ENCODE measurements at places on chromosomes 12 and 14.

DNA sequence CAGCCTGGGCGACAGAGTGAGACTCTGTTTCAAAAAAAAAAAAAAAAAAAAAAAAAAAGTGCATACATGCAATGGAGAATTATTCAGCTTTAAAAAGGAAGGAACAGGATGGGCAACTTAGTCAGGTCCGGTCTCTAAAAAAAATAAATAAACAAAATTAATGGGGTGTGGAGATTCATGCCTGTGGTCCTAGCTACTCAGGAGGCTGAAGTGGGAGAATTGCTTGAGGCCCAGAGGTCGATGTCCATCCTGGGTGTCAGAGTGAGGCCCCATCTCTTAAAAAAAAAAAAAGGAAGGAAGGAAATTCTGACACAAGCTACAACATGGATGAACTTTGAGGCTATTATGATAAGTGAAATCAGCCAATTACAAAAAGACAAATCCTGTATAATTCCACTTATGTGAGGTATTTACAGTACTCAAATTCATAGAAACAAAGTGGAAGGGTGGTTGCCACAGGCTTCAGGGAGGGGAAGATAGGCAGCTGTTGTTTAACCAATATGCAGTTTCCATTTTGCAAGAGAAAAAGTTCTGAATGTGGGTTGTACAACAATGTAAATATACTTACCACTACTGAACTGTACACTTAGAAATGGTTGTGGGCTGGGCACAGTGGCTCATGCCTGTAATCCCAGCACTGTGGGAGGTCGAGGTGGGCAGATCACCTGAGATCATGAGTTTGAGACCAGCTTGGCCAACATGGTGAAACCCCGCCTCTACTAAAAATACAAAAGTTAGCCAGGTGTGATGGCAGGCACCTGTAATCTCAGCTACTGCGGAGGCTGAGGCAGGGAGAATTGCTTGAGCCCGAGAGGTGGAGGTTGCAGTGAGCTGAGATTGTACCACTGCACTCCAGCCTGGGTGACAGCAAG is 12.3 kb upstream of the APOF start:
- DNase-seq = no peak

- no peak for DNase-seq
These were observed 178.4 kb downstream of the BMP4 start for GRCh38 chr14:53778263-53778662.

- DNase-seq = no peak
These were observed 27.4 kb upstream of the CCND2 start for GRCh38 chr12:4246116-4246515.

GRCh38 chr12:9741726-9742125 is 8.8 kb upstream of the CLECL1 start:
- DNase-seq = peak; percentile 74

- no peak for DNase-seq
These were observed 315.5 kb downstream of the SNAPC1 start for GRCh38 chr14:62077676-62078261.

DNA sequence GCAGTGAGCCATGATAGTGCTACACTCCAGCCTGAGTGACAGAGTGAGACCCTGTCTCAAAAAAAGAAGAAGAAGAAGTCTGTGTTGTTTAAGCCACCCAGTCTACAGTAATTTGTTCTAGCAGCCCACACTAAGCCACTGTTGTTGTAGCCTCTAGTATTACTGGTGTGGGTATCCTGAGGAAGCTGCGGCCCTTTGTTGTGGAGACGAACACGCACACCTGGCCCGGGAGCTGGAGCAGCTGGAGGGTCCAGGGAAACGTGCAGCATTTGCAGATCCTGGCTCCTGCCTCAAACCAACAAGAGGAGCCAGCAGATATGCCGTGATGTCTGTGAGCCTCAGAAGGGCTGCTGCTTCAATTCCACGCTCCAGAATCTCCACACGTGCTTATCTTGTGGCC is 65.3 kb downstream of the MAP1LC3B2 start:
- no peak for DNase-seq

Data from activated T-cell treated with anti-CD3 and anti-CD28 coated beads, Interleukin-2, amount 50 U/mL, for 48 hours (primary cell).